ENCODE measurements at places on chromosomes 7 and 10.

- DNase-seq = no peak
Observed at GRCh38 chr10:124283949-124284250, 134.8 kb downstream of the OAT start.

GRCh38 chr10:8278099-8278498 is 223.6 kb downstream of the GATA3 start:
- DNase-seq = no peak

- no peak for DNase-seq
Observed at GRCh38 chr7:80387634-80388193, 124.2 kb downstream of the GNAT3 start.

DNA sequence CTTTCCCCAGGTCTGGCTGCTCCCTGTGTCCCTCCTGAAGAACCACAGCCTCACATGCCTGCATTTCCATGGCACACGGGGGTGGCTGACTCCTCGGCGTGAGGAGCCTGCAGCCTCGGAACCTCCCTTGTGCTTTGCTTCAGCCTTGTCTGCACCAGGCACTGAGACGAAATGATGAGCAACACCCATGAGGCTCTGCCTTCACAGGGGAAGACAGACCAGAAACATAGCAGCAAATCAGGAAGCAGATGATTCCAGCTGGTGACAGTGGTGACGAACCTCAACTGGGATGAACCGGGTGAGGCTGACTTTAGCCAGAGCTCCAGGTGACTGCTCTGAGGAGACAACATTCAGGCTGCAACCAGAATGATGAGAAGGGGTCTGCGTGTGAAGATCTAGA is 84.5 kb upstream of the SMNDC1 start:
- DNase-seq = no peak

- DNase-seq = no peak
Observed at GRCh38 chr7:97503367-97504094, 228.4 kb upstream of the TAC1 start.

DNA sequence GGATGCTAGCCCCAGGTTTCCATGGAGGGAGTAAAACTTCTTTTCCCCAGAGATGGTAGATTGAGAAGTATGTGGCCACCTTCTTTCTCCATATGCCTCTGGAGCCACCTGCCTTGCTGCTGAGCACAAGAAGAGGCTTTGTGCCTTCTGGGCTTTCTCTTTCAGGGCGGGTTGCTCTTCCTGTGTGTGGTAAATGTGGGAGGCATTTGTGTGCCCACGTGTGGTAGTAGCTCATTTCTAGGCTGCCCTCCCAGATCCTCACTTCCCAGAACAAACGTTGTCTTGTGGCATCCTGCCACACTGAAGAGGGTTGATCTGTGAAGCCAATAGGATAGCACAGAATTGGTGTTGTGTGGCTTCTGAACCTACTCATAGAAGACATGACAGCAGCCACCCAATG is 342.0 kb upstream of the PODXL start:
- DNase-seq = no peak
